Fibroblast of upper back skin (primary cell): ENCODE measurements at places on chromosomes 3 and 15.

GRCh38 chr3:68999605-69000004 lies 13.9 kb downstream of the EOGT start:
- no peak for DNase-seq

DNA sequence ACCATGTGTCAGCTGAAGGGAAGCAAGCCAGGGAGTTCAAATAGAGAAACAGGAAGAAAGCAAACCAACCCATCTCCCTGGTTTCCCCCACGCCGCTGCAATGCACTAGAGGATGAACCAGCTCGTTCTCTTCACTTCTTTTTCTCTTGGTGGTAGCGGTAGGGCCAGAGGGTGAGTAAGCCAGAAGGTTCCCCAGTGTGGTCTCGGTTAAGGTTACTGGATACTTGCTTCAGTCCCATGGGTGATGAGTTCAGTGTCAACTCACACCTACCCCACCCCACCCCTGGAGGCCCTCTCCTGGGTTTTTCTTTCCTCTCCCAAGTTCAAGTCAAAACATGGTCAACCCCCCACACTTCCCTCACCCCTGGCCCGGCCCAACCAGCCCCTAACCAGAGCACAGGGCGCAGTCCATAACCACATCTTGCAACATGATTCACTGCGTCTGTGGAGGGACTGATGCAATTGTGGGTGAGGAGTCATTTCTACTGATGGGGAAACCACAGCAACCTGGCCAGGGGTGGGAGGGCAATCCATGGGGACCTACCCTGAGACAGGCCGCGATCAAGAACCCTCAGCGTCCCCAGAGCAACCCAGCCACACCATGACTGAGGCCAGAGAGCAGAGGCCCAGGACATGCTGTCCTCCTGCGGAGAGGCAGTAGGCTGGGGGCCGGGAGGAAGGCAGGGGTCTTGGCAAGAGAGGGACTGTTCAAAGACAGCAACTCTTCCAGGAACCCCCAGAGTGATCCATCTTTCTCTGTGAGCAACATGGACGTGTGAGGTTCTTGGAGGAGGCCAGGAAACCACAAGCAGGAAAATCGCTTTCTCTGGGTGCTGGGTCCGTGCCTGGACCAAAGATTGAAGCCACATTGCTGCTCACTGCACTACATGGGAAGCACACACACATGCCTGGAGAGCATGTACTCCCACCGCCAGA lies 276.6 kb downstream of the UACA start:
- DNase-seq, result peak; percentile 98

DNA sequence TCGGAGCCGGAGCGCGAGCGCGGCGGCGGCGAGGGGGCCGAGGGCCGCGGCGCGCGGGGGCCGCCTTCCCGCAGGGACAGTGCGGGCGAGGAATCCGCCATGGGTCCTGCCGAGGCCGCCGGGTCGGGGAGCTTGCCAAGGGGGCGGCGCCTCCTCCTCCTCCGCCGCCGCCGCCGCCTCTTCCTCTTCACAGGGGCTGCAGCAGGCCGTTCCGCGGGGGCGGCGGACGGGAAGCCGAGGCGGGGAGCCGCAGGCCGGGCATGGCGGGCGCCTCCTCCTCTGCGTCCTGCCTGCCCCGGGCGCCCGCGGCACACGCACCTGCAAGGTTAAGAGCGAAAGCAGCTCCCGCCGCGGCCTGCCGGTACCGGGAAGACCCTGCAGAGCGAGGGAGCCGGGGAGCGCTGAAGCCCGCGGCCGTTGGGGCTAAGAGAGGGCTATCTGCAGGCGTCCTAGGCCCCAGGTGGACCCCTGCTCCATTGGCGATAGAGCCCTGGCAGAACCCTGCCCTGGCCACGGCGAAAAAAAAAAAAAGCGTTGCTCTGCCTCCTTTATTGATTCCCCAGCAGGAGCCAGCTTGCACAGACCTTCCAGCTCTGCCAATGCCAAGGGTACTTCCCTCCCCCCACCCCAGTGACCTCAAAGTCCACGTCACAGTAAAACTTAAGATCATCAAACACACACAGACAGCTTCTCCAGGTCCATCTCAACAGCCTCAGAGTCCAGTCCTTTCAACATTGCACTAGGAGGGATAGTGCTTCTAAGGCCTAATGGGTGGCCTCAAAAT lies at the start of gene LYSMD2:
TSS of gene LYSMD2 (minus strand) at position 134 of the 784 bp plus-strand sequence. CDS start at position 101, 33 bp downstream.
- peak; percentile 54 for DNase-seq

DNA sequence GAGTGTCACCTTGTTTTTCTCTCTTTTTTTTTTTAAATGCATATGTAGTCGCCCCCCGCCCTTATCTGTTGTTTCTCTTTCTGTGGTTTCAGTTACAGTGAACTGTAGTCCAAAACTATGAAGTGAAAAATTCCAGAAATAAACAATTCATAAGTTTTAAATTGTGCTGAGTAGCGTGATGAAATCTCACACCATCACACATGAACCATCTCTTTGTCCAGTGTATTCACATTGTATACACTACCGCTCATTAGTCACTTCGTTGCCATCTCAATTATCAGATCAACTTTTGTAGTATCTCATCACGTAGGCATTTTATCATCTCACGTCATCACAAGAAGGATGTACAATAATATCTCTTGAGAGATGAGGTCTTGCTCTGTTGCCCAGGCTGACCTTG lies 62.5 kb upstream of the MLF1 start:
- no peak for DNase-seq

GRCh38 chr3:139118835-139119234 lies 74.1 kb upstream of the PRR23C start:
- no peak for DNase-seq

DNA sequence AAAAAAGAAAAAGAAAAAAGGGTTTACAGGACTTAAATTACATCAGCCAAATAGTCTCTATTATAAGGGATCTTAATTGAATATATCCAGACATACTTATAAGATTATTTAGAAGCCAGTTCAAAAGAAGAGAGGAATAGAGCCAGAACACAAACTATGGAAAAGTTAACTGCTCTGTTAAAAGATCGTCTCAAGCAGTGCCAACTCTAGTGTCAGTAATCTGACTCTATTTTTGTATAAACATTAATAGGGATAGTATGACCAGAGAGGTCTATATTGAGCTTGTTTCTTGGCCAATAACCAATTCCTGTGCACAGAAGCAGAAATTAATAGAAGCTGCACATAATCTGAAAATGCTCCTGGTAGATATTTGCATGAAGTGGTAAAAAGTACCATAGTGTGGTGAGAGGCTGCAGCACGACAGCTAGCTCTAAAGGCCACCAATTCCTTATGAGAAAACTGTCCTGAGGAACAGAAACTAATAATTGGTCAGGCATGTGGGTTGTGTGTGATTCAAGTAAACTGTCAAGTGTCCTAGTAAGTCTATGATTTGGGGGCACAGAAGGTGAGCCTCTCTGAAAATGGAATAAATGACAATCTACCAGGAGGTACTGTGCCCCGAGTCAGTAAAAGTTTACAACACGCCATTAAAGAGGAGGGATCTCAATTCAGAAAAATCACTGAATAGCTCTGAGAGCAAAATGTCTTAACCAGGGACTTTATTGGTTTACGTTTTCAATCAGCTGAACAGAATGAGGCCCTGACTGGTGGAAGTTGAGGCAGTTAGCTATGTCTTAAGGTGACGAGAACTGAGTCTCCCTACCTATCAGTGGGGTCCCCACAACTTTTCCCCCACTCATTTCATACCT lies 51.5 kb upstream of the NANOGP8 start:
- no peak for DNase-seq

GRCh38 chr3:42804831-42805132 lies 492 bp upstream of the HIGD1A start:
- no peak for DNase-seq
